ENCODE measurements at places on chromosomes 11 and 22.
A peak's percentile ranks its signal among the peaks of the same experiment; 100 is the strongest.

DNA sequence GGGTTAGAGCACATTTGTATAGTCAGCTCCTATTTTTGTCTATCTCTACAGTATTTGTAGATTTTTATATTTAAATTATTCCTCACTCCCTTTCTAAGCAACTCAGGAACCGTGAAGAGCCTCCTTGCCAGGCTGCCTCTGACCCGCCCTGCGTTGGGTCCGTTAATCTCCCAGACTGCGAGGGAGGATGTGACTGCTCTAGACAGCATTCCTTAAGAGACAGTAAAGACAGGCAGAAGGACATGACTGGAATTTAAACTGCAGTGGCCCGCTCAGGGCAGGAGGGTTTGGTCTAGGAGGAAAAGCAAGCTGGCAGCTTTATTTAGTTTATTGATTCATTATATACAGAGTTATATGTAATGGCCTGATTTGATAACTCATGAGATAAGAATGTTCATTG is 413.7 kb downstream of the TMEM135 start:
- DNase-seq: no peak

- no peak for DNase-seq
These were observed 98.3 kb upstream of the ZC3H12C start for GRCh38 chr11:109994907-109995306.

DNA sequence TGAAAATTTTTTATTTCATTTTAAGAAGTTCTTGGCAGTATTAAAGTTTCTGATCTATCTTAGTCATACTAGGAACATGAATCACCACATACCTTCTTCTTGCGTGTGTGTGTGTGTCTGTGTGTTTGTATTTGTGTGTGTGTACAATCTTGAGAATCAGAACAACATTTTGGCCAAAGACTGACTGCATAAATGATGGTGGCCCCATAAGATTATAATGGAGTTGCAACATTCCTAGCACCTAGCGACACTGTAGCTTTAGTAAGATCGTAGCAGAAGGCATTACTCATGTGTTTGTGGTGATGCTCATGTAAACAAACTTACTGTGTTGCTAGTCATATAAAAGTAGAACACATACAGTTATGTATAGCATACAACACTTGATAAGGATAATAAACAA is 205.4 kb downstream of the FAM76B start:
- DNase-seq: peak; percentile 56

DNA sequence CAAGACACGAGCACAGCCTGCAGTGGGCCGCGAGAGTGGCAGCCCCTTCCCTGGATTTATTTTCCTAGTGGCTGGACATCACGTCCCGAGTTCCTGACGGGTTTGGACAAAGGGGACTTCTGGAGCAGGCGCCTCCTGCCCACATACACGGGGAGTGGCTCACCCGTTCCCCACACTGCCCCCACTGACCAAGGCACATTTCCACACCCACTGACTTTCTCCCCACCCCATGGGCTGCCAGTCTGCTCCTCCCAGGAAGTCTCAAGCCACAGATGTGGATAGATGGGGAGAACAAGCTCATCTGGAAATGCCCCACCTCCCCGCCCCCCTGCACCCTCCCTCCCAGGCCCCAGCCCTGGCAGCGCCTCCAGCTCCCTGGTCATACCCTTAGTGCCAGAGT is 34.0 kb upstream of the FADD start:
- no peak for DNase-seq

DNA sequence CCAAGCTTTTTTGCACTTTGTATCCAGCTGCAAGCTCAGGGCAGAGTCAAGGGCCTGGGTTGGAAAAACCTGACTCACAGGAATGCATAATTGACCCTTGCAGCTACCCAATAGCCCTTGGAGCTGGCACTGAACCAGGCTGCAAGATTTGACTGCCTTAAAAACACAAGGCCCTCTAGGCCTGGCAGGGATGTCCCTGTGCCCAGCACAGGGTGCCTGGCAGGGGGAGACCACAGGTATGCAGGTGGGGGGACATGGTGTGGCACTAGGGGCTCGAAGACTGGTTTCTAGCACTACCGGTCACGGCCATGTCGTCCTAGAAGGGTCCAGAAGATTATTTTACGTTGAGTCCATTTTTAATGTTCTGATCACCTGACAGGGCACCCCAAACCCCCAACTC is 30.2 kb downstream of the SBF1 start:
- peak; percentile 66 for DNase-seq

- no peak for DNase-seq
These were observed 322.3 kb upstream of the B3GAT1 start for GRCh38 chr11:134734141-134734845.

- no peak for DNase-seq
These were observed 1365.4 kb upstream of the RAG2 start for GRCh38 chr11:37963440-37963839.

DNA sequence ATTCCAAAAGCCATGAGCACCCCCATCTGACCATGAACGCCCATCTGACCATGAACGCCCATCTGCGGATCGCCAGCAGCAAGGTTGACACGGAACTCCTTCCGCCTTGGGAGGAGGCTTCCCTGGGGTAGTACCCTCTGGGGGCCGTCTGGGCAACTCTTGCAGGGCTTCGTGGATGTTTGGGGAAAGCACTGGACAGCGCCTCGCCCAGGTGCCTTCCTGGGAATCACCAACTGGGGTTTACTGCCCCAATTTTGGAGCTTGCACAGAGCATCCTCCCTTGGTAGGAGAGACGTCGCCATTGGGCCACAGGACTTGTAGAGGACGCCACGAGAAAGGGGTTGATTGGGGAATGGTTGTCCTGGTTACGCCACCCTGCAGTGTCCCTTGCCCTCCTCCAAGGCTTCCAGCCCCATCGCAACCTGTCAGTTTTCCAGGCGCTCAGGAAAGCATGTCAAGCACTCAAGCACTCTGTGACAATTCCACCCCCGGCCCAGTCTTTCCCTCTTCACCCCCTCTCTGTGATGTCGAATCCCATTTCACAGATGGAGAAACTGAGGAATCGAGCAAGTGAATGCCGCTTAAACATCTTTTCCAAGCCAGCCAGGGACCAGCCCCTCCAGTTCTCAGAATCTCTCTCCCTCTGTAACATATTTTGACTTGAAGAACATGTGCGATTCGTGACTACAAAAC is 914 bp upstream of the PRDM11 start:
- DNase-seq: peak; percentile 33

DNA sequence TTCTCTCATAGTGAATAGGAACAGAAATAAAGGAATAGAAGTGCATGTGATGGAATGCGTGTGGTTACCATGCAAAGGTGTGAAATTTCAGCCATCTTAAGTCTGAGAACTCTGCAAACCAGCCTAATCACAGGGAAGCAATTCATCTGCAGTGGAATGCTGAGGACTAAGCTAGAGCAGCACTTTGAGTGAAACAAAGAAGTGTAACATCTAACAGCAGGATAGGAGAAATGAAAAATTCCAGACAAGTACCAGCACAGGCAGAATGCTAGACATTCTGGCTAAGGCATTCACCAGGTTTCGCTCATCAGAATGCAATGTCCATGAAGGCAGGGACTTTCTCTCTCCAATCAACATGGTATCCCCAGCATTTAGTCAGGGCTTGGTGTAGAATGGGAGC is 41.2 kb upstream of the SLC36A4 start:
- DNase-seq: no peak

DNA sequence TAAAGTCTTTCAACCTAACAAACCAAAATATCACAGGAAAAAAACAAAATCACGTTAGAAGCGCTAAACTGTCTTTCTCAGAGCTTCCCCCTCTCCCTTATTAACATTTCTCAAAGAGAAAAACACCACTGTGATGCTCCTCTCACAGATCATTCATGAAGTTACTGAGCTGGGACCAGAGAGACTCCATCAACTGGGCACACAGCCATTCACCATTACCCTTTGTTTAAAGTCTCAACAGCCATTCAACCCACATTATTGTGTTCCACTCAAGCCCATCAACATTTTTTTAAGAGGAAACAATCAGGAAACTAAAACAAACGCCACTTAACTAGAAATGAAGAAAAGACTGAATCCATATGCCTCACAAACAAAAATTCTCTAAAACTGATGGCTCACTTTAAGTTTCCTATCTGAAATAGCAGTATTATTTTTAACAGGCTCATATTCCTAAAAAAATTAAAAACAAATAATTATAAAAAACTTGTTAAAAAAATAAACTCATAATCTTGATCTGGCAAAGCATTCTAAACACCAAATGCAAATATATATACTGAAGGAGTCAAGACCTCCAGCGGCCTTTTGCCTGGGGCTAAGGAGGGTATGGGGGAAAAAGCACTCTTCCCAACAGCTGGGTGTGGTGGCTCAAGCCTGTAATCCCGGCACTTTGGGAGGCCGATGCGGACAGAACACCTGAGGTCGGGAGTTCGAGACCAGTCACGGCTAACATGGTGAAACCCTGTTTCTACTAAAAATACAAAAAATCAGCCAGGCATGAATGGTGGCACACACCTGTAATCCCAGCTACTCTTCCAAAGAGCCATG is 14.0 kb downstream of the CELF1 start:
- DNase-seq: peak; percentile 37

DNA sequence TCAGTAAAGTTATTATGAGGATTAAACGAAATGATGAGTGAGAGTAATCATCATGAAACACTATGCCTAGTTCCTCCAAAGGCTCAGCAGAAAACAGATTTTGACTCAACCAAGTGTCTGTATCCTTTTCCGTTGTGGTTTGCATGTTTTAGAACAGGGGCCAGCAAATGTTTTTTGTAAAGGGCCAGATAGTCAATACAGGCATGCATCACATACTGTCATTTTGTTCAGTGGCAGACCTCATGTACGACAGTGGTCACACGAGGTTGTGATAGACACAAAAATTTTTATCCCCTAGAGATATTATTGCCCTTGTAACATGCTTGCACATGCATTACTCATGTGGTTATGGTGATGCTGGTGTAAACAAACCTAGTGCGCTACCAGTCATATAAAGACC is 81.9 kb upstream of the SLC25A18 start:
- no peak for DNase-seq

DNA sequence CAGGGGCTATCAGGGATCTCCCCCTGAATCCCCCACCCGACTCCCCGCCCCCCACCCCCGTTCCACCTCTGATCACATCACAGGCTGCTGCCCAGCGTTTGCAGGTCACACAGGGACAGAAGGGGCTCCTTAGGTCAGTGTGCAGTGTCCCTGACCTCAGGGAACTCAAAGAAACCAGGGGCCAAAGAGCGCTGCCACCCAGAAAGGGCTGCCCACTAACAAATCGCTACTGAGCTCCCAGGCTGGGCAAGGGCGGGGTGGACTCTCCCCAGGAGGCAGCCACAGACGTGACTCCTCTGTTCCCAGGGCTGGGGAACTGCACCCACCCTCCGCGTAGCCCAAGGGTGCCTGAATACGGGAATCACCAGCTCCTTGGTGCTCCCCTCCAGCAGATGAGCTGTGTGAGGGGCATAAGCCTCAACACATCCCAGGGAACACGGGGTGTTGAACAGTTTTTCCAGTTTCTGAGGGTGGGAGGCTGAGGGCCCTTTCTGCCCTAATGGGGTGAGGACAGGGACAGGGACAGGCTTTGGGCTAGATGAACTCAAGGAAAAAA is 9.9 kb upstream of the POLDIP3 start:
- DNase-seq: no peak

GRCh38 chr11:126628450-126628789 is 272.9 kb downstream of the ST3GAL4 start:
- DNase-seq: no peak

Data from fibroblast of villous mesenchyme (primary cell).